ENCODE measurements at places on chromosomes 2 and 18.

DNA sequence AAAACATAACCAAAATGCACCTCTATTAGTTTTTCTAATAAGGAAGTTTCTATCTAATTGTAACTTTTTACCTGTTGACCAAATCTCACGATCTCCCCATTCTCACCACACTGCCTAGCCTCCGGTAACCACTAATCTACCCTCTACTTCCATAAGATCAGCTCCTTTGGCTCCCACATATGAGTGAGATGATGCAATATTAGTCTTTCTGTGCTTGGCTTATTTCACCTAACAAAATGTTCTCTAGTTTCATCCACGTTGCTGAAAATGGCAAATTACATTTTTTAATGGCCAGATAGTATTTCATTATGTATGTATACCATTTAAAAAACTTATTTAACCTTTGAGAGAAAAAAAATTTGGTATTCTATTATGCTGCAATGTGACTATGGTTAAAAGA is 379.0 kb upstream of the NXPH2 start:
- no peak for DNase-seq

- peak; percentile 80 for DNase-seq
These were observed 61.7 kb downstream of the MAP4K4 start for GRCh38 chr2:101759162-101759561.

GRCh38 chr2:233794128-233794658 is 16.1 kb downstream of the MROH2A start:
- no peak for DNase-seq

DNA sequence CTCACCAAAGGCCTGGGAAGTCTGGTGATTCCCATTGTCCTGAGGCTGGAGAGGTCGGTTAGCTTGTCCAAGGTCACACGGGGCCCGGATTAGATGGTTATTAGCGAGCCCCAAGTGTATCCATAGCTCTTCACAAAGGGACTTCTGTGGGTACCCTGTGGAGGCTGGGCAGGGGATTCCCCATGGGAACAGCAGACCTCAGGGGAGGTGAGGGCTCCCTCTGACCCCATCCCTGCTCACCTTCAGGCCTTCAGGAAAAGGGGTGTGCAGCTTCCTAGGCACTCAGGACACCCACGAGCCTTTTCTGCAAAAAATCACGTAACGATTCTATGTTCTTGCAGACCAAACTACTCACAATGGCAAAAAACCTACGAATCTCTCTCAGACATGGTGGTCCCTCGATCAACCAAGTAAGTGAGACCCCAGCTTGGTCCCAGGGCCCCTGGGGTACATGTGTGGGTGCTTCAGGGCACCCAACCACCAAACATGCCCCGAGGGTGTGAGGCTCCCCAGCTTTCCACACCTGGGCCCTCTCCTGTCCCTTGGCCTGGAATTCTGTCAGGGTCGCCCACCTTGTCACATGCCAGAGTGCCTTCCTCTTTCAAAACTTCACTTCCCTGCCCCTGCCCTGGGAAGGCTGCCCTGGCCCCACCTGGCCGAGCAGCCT is 40.3 kb downstream of the PDIA6 start:
- no peak for DNase-seq

DNA sequence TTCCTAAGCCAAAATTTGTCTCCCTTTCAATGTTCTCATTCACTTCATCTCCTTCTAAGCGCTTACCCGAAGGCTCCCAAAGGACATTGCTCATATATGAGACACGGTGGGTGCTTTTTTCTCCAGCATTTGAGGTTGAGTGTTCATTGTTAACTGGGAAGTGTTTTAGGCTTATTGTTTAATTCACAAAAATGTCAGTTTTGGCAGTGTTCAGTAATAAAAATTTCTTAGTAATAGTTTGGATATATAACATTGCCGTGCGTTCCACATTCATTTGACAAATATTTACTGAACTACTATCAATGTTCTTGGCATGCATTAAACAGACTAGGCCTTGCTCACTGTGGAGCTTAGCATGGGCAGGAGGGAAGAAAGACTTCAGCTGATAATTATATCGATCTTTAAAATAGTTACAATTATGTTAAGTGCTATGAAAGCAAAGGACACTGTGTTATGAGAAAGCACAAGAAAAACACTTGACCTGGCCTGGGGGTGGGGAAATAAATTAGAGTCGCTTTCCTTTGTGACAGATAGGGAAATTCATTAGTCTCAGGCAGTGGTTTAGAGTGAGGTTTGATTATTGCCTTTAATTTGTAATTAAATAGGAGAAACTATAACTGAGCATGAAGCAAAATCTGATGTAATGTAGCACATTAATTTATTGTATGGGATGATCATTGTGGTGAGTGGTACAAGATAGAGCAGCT is 82.2 kb upstream of the DOCK10 start:
- DNase-seq, result no peak

DNA sequence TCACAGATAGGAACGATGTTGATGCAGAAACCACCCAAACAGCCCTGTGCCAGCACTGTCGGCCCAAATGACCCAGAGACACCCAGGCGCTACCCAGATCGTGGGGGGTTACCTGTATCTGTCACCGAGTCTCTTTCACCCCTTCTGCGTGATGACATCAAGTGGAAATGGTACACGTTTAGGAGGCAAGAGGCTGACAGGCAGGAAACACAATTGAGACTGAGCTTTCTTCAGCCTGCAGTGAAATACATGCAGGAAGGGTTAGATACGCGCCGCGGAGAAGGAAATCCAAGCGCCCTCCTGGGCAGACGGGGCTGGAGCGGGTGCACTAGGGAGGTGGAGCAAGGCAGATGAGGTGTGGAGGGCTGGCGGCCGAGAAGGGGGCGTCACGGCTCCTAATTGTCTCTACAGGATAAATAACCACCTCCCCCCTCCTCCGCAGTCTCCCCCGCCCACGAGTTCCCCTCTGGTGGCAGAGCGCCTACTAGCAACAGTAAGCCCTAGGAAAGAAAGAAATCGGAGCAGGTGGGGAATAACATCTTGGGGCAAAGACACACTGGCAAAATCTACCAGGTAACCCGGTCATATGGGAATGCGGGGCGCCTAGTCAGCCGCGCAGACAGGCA is at the start of gene RNF152:
Gene RNF152, minus strand, starts transcription at position 325 of the 626 bp plus-strand sequence. CDS start 76,544 bp downstream, outside the sequence.
- DNase-seq, result no peak

All from HS-27A (cell line).